ENCODE measurements at places on chromosomes 4 and X.
A peak's percentile ranks its signal among the peaks of the same experiment; 100 is the strongest.

DNA sequence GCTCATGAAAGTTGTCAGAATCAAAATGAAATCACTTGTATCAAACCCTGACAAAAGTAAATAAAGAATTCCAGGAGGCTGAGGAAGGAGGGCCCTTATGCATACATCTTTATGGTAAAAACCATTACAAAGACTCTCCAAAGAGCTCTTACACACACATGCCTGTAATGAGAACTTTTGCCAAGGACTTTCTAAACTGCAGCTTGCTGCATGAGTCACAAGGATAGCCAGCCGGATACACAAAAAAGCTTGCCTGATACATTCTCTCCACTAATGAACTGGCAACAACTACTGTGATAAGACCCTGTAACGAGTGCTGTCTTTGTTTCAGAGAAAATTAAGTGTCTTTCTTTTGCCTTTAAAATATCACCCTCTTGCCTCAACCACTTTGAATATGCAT lies 618.1 kb downstream of the PPP4R3C start:
- DNase-seq: no peak

GRCh38 chr4:176359590-176359989 lies 39.8 kb downstream of the SPCS3 start:
- no peak for DNase-seq

- DNase-seq: no peak
These were observed 111.6 kb downstream of the BTC start for GRCh38 chr4:74682567-74683359.

DNA sequence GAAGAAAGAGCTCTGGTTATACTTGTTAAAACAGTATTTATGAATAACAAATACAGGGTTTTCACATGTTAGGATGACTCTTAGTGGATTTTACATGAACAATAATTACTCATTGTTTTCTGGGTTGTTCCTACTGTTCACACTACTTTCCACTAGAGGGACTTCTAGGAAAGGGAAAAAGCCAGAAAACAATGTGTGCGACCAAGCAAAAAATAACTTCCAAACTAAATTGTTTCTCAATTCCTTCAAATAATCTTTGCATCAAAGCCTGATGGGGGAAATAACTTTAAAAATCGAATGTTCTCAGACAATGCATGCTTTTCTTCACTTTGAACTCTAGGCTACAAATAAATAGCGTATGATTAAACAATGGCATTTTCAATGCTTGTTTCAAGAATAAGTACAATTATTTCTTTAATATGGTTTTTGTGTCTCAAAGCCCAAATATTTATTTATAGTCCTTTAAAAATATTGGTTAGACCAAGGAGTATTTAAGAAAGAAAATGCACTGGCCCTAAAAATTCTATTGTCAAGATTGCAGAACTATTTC lies 72.1 kb upstream of the ETNPPL start:
- no peak for DNase-seq

GRCh38 chrX:17291171-17291900 lies 83.7 kb upstream of the NHS start:
- DNase-seq: no peak

GRCh38 chr4:102500352-102500695 lies 835 bp upstream of the NFKB1 start:
- DNase-seq: no peak

DNA sequence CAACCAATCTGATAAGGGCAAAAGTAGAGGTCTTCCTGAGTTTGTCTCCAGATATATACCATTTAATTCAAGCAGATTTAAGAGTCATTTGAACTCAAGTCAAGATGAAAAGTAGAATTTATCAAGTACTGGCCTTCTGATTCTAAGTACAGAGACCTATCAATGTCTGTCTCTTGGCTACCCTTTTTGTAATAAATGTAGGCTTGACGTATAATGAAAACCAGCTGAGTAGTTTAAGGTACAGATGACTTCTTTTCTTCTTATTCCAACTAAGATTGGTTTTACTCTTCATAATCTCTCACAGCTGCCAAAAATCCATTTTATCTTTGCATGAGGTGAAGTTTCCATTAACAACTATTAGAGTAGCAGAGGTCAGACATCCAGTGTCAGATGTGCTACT lies 867.6 kb downstream of the FAT4 start:
- DNase-seq: no peak

DNA sequence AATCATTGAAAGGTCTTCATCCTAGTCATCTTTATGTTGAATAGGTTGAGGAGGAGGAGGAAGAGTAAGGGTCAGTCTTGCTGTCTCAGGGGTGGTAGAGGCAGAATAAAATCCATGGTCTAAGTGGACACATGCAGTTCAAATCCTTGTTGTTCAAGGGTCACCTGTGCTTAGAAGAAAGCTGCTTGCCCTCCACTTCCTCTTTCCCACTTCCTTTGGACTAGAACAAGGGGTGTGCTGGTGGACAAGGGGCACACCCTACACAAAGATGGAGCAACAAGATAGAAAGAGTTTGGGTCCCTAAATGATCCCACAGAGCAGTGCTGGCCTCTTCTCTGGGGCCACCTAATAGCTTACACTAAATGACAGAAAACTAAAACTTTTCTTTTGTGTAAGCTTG lies 47.9 kb downstream of the HSD17B13 start:
- DNase-seq: no peak

DNA sequence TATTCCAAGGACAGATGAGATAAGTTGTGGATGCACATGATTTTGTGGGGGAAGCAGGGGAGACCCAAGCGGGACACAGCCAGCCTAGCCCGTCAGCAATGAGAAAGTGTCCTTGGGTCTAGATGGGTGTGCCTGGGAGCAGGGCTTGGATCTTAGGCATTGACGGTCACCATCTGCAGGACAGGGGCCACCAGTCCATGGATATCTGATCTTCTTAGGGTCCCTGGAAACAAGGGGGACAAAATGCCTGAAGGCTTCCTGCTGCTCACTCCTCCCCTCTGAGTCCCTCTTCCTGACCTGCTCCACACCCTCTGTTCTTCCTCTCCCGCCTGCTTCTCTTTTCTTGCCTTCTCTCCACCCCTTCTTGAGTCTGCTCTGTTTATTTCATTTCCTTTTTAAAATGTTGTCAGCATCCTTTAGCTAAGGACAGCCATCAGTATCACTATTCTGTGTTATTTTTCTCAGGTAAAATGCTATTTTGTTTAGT lies 298.4 kb downstream of the RAPGEF2 start:
- no peak for DNase-seq

- peak; percentile 43 for DNase-seq
These were observed 97.0 kb downstream of the DDIT4L start for GRCh38 chr4:100093091-100093866.

DNA sequence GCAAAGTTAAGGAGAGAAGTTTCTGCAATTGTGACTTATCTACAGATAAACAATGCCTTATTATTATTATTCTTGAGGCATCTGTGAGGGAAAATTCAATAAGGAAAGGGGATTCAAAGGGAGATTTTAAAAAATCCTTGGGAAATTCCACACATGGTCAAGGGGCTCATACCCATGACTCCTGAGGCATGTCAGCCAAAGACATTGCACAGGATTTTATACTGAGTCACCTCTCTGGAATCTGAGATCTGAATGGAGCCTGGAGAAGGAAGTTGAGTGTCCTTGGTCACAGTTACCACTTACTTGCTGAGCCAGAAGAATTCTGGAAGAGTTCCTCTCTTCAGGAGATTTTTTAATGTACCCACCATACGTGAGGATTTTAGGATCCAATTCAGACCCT lies 14.4 kb upstream of the CXCL8 start:
- DNase-seq: no peak

- no peak for DNase-seq
These were observed 531 bp upstream of the GPRIN3 start for GRCh38 chr4:89308161-89308500.

DNA sequence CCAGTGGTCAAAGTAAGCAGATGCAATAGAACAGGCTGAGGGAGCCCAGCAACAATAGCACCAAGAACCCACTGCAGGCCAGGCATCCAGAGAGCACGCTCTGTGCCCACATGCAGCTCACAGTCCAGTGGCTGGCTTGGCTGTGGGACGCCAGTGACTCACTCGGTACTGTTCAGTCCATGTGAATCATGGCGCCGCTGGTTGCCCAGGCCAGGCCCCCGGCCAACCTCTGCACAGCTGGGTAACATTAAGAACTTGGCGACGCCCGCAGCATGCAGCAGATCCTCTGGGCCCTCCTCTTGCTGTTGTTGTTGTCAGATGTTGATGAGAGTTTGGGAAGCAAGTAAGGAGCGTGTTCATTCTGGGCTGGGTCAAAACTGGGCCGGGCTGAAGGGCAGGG lies 60.5 kb downstream of the MSX1 start:
- DNase-seq: no peak

DNA sequence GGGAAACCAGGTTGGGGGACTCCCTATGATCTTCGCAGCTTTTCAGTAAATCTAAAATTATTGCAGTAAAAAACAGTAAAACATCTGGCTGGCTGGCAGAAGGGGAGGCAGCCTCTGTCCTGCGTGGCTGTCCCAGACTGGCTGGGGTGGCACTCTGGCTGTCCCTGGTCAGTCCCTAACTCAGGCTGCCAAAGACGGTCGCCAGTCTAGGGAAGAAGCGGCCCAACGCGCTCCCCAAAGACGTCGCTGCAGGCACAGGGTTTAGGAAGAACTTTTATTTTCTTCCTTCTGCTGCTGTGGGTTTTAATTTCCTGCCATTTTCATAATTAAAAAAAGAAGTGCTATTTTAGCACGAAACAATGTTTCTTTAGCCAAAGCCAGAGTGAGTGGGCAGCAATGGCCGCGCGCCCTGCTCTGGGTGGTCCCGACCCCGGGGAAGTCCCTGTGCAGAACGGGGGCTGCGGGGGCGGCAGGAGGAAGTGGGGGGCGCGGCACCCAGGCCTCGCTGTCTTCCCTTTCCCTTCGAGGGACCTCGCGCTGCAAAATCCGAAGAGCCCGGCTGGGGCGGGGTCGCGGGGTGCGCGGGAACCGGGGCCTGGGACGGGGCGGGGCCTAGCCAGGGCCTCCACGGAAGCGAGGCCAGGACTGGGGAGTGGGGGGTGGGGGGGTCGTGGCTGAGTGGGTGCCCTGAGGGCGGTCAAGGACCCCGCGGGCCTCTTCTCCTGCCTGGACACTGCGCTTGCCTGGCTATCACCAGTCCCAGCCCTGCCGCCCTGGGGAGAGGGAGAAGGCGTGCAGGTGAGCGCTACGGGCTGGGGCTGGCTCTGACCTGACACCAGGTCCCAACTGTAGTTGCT lies 6.3 kb upstream of the LETM1 start:
- DNase-seq: no peak

DNA sequence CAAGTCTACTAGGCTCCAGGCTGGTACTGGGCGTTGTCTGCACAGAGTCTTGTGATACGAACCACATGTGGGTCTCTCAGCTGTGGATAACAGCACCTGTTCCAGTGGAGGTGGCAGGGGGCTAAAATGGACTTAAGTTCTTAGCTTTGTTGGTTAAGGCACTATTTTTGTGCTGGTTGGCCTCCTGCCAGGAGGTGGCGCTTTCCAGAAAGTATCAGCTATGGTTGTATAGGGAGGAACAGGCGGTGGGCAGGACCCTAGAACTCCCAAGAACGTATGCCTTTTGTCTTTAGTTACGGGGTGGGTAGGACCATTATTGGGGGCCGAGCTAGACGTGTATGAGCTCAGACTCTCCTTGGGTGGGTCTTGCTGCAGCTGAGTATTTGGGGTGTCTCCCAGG lies 1138.4 kb downstream of the PCDH19 start:
- DNase-seq: no peak

GRCh38 chr4:38570647-38571276 lies 93.2 kb upstream of the KLF3 start:
- DNase-seq: no peak

DNA sequence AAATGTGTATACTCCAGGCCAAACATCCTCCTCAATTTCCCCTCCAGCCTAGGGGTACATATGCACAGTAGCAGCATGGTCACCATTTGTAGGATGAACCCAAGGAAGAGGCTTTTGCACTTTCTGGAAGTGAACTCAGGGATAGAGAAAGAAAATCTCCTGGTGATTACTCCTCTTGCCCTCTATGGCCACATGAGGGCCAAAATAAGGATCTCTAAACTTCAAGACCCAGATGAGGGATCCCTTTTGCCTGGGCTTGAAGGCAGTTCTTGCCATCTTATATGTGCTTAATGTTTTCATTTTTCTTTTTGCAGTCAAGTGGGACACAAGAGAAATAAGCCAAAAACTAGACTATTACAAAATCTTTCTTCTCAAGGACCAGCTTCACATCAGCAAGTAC lies 29.5 kb upstream of the MUC7 start:
- no peak for DNase-seq

DNA sequence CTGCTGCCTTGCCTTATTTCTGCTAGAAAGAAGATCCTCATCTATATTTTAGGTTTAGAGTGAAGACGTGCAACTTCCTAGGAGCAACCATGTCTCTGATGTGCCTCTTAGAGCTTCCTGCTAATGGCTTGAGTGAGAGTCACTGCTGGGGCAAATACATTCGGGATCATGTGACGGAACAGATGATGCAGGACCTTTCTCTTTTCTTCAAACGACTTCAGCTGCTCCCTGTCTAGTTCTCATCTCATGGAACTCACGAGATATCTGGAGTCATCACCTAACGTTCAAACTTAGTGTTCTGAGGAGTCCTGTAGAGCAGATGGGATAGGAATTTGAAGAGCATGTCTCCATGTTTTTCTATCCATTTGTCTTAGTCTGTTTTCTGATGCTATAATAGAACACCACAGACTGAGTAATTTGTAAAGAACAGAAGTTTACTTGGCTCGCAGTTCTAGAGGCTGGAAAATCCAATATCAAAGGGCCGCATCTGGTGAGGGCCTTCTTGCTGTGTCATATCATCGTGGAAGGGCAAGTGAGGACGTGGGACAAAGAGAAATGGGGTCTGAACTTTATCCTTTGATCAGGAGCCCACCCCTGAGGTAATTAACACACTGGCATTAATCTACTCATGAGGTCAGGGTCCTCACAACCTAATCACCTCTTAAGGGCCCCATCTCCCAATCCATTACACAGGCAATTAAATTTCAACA lies 43.5 kb upstream of the SCRG1 start:
- no peak for DNase-seq

DNA sequence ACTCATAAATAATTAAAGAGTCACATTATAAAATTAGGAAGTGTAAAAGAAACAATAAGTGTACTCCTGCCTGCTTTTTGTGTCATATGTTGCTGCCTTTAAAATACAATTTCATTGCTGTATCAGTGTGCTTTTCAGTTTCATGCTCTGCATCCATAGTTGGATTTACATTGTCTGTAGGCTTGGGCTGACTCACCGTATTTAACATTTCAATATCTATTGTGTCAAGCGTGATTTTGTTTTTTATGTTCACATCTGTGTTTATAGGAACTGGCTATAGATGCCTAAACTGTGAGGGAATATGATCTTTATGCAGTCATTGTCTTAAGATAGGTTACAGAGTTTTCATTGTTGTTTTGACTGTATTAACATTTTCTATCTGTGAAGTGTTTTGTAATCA lies 18.1 kb downstream of the CCSER1 start:
- DNase-seq: no peak
